ENCODE measurements at places on chromosomes 6 and 20. TPM values are rescaled to one million over a fixed set of nuclear protein-coding genes. Genes with fewer than 3 reads are reported as not detected.

BMP6 gene
- total RNA-seq, result 5.2 TPM

C6orf118 gene
- not detected for total RNA-seq

CCN2 gene
- 33.0 TPM for total RNA-seq

GRCh38 chr6:153074761-153075160 is 56.3 kb downstream of the RGS17 start:
- H3K4me1 ChIP-seq, result no peaks in the 10 kb centered on the region
- H3K36me3 ChIP-seq, result no peaks in the 10 kb centered on the region
- H3K27me3 ChIP-seq, result no peaks in the 10 kb centered on the region
- H3K4me3 ChIP-seq, result no peak overlapping the region
- no peak overlapping the region for H3K27ac ChIP-seq
- no peak for DNase-seq

GRCh38 chr20:43183536-43184070 is 6.1 kb downstream of the PTPRT start:
- H3K27ac ChIP-seq, result no peak overlapping the region
- peaks cover 60% of the 10 kb centered on the region for H3K27me3 ChIP-seq
- H3K36me3 ChIP-seq, result no peaks in the 10 kb centered on the region
